Upper lobe of left lung (tissue), 6 donors: ENCODE measurements at places on chromosomes 4 and X. TPM values are rescaled to one million over a fixed set of nuclear protein-coding genes. Genes with fewer than 3 reads are reported as not detected.

DNA sequence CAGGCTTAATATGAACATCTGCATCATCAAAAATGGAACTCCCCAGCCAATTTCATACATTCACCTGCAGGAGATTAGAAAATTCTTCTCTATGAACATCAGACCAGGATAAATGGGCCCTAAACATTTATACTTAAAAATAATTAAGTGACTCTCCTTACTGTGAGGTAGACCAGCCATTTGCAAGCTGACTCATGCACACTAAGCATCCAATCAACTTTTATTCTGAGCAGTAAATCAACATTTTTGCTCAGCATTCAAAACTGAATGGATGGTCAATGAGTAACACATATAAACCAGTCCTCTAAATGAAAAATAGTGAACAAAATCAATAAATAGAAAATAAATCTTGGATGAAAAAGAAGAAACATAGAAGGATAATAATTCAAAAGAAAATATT is 19.9 kb upstream of the PCDH10 start:
- no peaks in the 10 kb centered on the region for H3K4me1 ChIP-seq
- H3K4me3 ChIP-seq = no peak overlapping the region
- DNase-seq = no peak

The BEX3 gene
- total RNA-seq = 152 TPM

The NAP1L5 gene
- total RNA-seq = 2.8 TPM

GRCh38 chrX:15529165-15529564 is 28.6 kb downstream of the BMX start:
- no peak overlapping the region for H3K4me3 ChIP-seq
- no peaks in the 10 kb centered on the region for H3K4me1 ChIP-seq
- H3K27ac ChIP-seq = no peak overlapping the region

- H3K27me3 ChIP-seq = no peaks in the 10 kb centered on the region
- H3K36me3 ChIP-seq = no peaks in the 10 kb centered on the region
- H3K27ac ChIP-seq = no peak overlapping the region
- no peak for DNase-seq
- H3K4me3 ChIP-seq = no peak overlapping the region
Observed at GRCh38 chr4:141078871-141079270, 54.4 kb downstream of the RNF150 start.
